Dermis microvascular lymphatic vessel endothelial cell (primary cell): ENCODE measurements at places on chromosomes 3 and 15.

DNA sequence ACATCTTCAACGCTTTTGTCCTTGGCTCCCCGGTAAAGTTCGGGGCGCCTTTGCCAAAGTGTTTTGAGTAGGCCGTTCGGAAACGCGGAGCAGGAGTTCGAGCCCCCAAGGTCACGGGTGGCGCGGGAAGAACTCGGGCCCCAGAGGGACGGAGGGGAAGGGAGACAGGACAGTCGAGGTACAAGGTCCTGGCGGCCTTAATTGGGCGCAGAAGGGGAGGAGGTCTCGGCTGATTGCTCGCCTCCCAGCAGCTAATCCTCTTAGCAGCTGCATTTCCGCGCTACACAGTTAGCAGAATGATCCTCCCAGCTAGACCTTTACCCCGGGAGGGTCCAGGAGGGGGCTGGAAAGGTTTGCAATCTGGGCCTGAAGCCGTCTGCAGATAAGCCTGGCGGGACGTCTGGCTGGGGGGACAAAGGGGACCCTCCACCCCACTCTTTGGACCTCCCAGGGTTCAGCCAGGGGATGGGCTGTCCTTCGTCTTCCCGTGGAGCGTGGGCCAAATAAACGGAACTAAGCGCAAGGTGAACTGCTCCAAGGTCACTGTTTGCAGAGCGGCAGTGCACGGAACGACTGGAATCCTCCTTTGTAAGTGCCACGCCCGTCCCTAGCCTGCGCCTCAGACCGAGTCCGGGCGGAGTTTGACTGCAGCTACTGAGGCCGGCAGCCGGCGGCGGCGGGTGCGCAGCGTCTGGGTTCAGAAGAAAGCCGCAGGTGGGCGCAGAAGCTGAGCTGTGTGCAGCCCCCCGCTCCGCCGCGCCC, 7.2 kb downstream of the EOMES start:
- DNase-seq = no peak

DNA sequence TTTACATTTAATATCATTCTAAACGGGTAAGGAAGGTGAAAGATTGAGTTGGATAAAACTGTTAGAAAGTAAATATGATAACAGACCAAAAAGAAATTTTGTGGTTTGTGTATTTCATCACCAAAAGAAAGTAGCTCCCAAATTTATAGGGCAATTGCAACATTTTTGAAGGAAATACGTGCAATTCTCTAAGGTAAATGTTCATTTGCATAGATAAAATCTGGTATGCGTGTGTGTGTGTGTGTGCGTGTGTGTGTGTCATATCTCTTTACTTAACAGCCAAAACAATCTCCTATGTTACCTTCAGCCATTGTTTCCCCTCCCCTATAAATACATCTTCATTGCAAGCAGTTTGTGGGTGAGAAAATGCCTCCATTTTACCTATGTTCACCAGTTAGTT, 208.4 kb downstream of the TNIK start:
- no peak for DNase-seq

- no peak for DNase-seq
Observed at GRCh38 chr15:67825881-67826716, 790 bp downstream of the SKOR1 start.

DNA sequence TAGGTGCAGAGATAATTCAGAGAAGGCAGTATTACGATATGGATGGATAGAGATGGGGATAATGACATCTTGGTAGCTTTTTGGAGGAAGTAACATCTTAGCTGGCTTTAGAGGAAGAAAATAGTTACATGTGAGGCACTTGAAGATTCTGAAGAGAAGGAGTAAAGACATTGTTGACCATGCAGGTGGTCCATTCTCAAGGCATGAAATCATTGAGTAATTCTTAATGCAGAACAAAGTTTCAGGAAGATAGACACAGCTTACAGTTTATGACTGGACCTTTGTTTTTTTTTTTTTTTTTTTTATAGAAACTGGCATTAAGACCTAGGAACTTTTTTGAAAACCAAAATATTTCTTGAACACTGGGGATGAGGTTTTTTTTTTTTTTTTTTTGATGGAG, 28.2 kb downstream of the MBNL1 start:
- no peak for DNase-seq

- DNase-seq = no peak
Observed at GRCh38 chr3:120196333-120196732, 88.7 kb downstream of the GPR156 start.
